ENCODE measurements at places on chromosomes 12 and 14.

DNA sequence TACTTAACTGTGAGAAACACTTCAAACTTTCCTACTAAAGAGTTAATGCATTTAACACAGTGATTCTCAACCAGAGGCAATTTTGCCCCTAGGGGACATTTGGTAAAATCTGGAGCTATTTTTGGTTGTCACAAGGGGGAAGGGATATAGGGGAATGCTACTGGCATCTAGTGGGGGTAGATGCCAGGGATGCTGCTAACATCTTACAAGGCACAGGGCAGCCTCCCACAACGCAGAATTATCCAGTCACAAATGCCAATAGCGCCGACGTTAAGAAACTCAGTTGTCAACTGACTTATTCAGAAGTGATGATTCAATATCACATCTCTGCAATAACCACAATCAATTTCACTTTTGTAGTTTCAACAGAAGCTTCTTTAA lies 2.0 kb downstream of the EEA1 start:
- no peak for DNase-seq

GRCh38 chr12:57309420-57309819 lies 58.4 kb upstream of the STAC3 start:
- DNase-seq = no peak

DNA sequence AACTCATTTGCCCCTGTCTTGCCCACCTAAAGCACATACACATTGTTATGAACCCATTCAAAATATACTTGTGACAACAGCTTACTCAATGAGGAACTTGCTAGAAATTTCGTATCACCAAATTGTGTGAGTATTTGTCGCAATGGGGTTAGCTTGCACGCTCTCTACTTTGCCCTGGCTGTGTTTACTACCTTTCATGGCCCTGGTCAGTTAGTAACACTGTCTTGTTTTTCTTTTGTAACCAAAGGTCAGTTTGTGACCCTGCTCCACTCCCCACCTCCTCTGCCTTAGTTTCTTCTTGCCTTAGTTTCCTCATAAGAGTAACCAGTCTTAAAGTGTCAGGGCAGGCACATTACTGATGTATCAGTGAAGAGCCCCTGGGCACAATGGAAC lies 205.8 kb upstream of the EEA1 start:
- no peak for DNase-seq

- DNase-seq = no peak
Measured at GRCh38 chr14:32374155-32374554, 45.1 kb downstream of the AKAP6 start.

GRCh38 chr14:51957950-51958349 lies 31.4 kb upstream of the RTRAF start:
- DNase-seq = no peak

DNA sequence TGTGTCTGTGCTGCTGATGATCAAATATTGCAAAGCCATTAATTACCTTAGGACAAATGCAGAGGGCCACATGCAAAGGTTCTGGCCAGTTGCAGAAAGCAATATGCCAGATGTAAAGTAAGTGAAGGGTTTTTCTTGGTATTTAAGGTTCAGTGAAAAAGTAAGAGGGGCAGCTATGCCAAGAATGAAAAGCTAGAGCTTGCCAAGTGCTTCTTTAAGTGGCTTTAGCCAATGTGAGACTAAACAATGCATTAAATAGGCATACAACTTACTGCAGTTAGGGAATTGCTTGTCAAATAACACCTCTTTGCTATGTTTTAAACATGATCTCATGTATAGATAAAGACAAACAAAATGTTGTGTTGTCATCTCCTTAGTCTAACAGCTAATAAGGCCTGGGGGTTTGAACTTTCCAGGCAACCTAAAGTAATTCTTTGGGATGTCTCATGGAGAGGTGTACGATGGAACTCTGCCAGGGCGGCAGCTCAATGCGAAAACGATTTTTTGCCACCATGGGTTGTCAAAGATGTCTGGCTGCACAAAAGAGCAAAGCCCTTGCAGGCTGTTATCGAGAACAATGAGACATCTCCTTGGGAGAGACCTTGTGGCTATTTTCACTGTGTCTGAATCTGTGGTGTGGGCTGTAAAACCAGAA lies 12.0 kb downstream of the IGF1 start:
- no peak for DNase-seq

DNA sequence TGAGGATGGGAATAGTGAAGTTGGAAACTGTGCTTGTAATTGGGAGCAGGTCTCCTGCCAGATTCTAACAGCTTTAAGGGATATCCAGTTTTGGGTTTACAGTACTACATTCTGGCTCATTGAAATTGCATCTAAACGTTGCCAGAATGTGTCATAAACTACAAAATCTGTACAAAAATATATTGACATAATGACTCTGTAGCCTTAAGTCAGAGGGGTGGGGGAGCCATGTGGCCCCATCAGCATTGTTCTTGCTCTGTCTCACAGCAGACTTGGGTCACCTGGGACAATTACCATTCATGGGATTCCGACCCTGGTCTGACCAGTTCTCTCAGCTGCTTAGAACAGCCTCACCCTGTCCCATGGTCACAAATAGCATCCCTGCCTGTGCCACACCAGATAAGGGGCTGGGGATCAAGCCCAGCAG lies 43.3 kb upstream of the MED13L start:
- no peak for DNase-seq

DNA sequence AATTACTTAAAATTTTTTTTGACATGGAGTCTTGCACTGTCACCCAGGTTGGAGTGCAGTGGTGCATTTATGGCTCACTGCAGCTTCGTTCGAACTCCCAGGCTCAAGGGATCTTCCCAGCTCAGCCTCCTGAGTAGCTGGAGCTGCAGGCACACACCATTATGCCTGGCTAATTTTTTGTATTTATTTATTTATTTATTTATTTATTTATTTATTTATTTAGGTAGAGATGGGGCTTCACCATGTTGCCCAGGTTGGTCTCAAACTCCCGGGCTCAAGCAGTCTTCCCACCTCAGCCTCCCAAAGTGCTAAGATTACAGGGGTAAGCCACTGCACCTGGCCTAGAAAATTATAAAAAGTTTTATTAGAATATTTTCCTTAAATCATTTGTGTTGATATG lies 73.6 kb downstream of the DACT1 start:
- no peak for DNase-seq

DNA sequence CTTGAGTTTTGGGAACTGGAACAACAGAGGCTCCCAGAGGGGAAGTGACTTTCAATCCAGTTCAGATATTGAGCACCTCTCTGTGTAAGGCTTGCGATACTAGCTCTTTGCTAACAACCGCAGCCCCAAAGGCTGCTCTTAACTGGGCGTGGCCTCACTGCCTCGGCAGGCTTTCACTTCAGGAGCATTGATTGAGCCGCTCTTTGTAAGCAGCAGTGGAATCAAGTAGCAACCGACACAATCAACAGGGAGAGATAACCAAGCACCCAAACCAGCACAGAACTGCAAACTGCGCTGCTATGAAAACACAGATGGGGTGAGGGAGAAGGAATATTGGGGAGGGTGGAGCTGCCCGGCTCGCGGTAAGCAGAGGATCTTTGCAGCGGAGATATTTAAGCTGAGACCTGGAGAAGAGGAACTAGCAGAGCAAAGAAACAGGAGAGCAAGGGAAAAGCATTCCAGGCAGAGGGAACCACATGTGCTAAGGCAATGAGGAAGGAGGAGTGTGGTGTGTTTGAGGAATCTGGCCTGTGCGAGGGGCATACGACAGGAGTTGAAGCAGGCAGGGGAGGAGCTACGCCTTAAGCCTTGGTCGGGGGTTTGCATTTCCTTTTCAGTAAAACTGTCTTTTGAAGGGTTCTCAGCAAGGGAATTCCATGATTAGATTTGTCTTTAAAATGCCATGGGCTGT lies 17.3 kb upstream of the YY1 start:
- DNase-seq = peak; percentile 44

DNA sequence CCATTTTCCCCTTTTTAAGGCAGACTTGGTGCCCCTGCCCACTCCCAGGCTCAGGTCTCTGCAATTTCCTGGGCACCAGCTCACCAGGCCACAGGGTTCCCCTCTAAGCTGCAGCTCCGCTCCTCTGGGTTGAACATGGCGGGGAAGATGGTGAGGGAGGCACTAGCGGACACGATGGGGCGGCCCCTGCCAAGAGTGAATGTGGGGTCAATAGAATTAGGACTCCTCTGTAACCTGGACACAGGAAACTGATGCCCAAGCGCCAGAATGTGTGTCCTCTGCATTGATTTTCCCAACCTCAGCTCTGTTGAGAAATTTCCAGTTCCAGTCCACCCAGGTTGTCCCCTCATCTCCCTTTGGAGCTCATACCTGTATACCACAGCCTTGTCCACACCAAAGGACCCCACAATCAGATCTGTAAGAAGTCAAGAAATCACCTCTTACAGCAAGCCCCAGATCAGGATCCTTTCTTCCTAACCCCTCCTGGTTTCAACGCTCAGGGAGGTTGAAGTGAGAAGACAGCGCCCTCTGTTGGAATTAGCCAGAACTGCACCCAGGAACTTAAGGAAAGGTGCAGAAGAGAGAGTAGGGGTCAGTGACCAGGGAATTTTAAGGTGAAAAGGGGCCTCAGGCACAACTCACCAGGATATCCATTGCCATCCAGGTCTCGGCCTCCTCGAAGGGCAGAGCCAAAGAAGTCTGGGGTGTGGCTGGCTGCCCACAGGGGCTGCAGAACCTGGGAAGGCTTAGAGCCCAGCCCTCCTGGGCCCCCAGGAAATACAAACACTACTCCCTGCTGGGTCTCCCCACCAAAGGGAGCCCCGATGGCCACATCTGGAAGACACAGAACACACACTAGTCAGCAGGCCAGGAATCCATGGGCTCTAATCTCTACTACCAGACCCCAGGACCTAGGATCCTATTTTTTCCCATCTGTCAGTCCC lies 14.7 kb downstream of the ITGA5 start:
- DNase-seq = no peak

DNA sequence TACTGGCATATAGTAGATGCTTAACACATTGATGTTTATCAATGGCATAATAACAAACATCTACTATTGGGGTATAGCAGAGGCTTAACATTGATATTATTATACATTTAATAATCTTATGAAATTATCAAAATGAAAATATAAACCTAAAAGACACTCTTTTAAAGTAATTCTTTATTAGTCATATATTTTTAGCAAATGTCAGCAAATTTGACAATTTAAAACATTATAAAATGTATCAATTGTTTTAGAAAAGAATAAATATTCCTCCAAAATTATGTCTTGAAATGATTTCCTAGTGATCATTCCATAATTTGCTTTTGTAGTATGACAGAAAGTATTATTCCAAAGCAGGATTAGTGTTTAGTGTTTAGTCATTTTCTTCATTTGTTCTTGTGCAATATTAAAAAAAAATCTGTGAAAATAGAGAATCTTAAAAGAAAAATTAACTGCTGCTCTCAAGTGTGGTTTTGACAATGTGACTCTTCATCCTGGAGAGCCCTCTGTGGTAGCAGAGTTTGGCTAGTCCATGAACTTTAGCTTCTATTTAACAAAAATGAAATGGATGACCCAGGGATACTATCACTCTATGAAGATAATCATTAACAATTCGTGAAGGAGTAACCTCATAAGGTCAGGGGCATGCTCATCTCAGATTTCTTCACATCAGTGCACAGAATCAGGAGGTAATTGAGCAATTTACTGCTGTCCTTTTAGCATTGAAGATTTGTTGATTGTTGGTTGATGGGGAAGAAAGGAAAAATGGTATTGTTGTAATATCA lies 1018.5 kb downstream of the LRFN5 start:
- DNase-seq = no peak
